ENCODE measurements at places on chromosomes 11 and 22. TPM values are rescaled to one million over a fixed set of nuclear protein-coding genes. Genes with fewer than 3 reads are reported as not detected.

DNA sequence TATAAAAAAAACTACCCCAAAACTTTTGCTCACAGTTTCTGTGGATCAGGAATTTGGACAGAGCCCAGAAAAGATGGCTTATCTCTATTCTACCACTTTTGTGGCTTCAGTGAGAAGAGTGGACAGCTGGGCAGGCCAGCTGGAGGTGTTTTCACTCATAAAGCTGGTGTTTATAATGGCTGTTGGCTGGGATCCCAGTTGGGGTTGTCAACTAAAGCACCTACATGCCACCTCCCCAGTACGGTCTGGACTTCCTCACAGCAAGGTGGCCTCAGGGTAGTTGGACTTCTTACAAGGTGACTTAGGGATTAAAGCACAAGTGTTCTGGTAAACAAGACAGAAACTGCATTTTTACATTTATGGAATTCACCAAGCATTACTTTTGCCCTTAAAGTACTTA, 171.0 kb downstream of the NELL1 start:
- no peak for DNase-seq
- no peaks in the 10 kb centered on the region for H3K27me3 ChIP-seq
- H3K36me3 ChIP-seq: no peaks in the 10 kb centered on the region
- H3K4me1 ChIP-seq: no peaks in the 10 kb centered on the region
- no peak overlapping the region for H3K27ac ChIP-seq

DNA sequence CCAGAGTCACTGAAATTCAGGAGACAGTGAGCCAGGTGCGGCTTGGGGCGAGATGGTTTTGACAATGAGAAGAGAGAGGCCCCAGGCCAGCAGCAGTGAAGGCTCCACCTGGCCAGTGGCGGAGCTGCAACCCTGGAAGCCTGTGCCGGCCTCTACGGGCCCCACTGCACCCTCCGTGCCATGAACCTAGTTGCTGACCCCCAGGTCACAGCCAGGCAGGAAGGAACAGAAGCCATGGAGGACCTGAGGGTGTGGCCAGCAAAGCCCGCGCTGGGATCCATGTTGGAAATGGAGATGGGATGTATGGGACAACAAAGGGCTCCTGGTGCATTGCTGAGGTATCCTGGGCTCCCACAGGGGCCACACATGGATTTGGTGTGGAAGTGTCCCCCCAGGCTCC, 1528.5 kb downstream of the BRD1 start:
- H3K4me1 ChIP-seq: no peaks in the 10 kb centered on the region
- peaks cover 5% of the 10 kb centered on the region for H3K27me3 ChIP-seq
- H3K27ac ChIP-seq: no peak overlapping the region
- H3K36me3 ChIP-seq: no peaks in the 10 kb centered on the region

DNA sequence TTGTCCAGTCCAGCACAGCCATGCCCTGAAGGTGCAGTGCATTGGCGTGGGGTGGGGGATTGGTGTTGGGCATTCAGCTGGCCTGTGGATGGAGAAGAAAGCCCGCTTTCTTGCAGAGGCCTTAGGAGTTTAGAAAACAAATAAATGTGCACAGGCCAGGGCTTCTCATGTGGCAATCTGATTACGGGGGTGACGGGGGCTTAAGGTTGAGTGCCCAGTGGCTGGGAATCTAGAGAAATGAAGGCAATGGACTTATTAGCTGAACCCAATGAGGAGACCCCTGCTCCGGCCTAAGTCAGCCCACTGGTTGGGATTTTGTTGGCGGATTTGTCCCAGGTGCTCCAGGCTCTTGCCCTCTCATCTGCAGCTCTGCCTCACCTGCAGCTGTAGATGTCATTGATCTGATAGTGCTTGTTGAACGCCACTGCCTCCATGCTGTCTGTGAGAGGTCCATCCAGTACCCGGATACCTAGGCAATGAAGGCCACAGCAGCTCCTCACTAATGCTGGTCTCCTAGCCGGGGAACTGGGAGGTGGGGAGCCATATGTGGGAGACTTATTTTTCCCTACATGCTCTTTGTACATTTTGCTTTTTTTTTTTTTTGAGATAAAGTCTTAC, 6.2 kb downstream of the PCSK7 start:
- peaks cover 45% of the 10 kb centered on the region for H3K4me1 ChIP-seq
- no peak for DNase-seq
- H3K4me3 ChIP-seq: no peak overlapping the region
- H3K27ac ChIP-seq: no peak overlapping the region
- H3K36me3 ChIP-seq: peaks cover 75% of the 10 kb centered on the region

DNA sequence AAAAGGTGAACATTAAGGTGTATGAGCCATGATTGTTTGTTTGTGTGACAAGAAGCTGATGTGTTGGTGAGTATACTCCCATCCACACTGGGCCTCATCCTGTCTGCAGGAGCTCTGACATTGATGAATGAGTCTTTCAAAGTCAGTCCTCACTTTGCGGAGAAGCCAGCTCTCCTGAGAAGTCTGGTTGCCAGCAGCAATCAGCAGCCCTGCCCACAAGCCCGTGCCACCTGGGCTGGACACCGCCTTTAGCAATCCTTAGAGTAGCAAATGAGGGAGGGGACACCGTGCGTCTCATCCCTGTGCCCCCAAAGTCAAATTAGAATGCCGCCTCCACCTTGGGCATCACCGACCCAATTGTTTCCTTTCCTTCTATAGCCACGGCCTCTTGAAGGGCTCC, 174.8 kb upstream of the NECTIN1 start:
- H3K4me3 ChIP-seq: no peak overlapping the region
- peaks cover 5% of the 10 kb centered on the region for H3K27me3 ChIP-seq
- H3K36me3 ChIP-seq: no peaks in the 10 kb centered on the region
- DNase-seq: no peak
- H3K27ac ChIP-seq: no peak overlapping the region

DNA sequence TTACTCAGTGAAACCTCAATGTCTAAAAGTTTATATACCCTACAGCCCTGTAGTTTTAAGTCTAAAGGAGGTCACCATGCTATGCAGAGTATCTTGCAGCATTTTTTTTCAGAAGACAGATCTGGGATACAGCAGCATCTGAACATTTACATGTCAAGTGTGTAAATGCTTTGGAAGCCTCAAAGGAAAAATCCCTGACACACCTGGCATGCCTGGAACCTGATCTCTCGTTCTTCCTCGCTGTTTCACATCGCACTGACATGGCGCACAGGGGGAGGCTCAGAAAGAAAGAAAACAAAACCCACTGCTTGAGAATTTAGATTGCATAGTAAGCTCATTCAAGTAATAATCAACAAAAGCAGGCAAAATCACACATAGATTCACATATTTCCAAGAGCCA, 31.0 kb downstream of the PAX6 start:
- H3K27me3 ChIP-seq: no peaks in the 10 kb centered on the region
- no peaks in the 10 kb centered on the region for H3K4me1 ChIP-seq
- no peak overlapping the region for H3K4me3 ChIP-seq
- no peaks in the 10 kb centered on the region for H3K36me3 ChIP-seq
- DNase-seq: no peak
- no peak overlapping the region for H3K27ac ChIP-seq

The C11orf97 gene
- total RNA-seq: not detected

The DNAJB7 gene
- not detected for total RNA-seq

The SCGB2A2 gene
- total RNA-seq: not detected

The DTX4 gene
- 0.47 TPM for total RNA-seq

Data from K562 (cell line).